ENCODE measurements at places on chromosomes 6 and 20.

DNA sequence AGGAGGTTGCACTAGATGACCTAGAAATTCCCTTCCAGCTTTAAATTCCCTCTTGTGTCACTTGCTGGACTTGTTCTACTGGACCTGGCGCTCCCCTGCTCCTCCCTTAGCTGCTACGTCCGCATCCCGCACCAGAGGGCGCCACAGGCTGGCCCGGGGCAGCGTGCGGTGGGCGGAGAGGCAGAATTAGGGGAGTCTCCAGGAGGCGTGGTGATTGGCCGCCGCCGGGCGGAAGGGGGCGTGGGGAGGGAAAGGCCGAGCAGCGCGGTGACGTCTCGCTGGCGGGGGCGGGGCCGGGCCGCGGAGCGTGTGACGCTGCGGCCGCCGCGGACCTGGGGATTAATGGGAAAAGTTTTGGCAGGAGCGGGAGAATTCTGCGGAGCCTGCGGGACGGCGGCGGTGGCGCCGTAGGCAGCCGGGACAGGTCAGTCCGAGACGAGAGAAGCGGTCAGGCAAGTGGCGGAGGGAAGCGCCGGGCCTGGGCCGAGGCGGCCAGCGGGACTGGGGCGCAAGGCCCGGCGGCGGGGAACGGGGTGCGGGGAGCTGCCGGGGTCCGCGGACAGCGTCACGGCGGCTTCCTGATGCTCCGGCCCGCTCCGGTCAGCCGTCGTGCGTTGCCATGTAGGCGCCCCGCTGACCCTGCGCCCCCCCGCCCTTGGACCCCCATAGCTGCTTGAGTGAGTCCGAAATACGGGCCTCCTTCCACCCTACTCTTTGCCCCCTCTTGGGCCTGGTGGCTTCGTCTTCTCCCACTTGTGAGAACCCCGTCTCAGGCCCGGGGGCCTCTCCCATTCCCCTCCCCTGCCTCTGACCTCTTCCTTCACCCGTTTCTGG lies at the start of gene PPARD:
TSS of gene PPARD (plus strand) at position 301 of the 834 bp plus-strand sequence. CDS start 68,530 bp downstream, outside the sequence.
- peak; percentile 64 for DNase-seq

DNA sequence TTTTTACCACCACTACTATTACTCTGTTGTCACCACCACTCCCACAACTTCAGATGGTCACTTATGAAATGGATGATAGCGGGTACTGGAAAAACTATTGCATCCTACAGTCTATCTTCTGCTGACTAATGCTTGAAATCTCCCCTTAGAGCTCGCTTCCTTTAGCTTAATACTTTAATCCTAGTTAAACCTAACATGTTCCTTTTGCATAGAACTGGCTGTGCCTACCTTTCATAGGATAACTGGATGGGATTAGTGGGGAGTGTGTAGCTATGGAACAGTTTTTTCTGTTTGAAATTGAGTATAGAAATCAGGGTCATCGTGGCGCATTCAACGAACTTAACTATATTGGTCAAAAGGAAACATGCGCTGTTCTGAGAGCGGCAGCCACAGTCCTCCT lies 294.7 kb downstream of the FARS2 start:
- peak; percentile 48 for DNase-seq

GRCh38 chr6:144469144-144469575 lies 184.0 kb downstream of the UTRN start:
- no peak for DNase-seq

- DNase-seq: no peak
These were observed 28.6 kb upstream of the PCMTD2 start for GRCh38 chr20:64226686-64227580.

- no peak for DNase-seq
These were observed 164.6 kb downstream of the ZNF217 start for GRCh38 chr20:53428996-53429395.

GRCh38 chr6:52594221-52594620 lies 17.4 kb upstream of the TRAM2 start:
- DNase-seq: no peak

DNA sequence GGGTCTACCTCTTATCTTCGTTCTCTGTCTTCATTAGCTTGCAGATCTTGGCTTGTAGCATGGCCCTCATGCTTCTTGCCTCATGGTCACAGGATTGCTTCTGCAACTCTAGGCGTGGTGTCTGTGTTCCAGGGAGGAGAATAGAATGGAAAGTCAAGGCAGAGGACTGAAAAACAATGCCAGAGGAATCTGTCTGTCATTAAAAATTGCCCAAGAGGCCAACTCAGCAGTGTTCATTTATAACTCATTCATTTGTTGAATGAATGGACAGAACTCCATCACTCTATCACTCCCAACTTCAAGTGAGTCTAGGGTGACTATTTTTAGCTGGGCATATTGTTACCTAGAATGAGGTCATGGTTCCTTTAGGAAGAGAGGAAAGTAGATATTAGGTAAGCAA lies 179.6 kb downstream of the UST start:
- no peak for DNase-seq
